ENCODE measurements at places on chromosomes 6 and 20.

DNA sequence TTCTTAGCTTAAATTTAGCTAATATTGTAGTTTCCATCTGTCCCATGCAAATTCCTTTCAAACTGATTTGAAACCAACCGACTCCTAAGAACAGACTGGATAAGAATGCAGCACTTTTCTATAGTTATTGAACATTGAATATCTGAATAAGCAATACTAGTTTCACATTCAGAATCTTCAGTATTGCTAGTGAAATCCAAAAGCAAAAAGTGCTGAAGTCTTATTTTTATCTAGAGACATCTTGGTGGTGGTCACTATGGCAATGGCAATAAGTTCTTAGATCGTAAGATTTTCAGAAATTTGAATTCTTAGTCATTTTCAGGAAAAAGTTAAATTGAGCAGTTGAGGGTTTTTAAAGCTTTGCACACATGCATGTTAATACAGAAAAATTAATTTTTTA, 2.7 kb downstream of the TFB1M start:
- no peak for DNase-seq

DNA sequence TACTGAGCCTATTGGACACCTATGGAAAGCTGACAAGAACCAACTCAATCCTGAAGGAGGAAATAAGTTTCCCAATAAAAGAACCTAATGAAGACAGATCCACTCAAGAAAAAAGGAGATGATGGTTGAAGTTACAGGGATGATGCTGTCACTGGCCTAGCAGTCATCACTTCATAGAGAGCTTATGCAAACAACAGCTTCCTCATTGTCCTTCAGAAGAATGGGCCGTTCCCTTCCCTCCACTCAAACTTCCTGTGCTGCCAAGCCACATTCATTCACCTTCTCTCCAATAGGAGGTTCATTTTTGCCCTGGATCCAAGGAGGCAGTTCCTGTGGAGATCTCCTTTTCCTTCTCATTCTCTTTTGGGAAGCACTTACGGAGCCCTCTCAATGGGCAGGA, 13.8 kb upstream of the PM20D2 start:
- DNase-seq, result no peak

DNA sequence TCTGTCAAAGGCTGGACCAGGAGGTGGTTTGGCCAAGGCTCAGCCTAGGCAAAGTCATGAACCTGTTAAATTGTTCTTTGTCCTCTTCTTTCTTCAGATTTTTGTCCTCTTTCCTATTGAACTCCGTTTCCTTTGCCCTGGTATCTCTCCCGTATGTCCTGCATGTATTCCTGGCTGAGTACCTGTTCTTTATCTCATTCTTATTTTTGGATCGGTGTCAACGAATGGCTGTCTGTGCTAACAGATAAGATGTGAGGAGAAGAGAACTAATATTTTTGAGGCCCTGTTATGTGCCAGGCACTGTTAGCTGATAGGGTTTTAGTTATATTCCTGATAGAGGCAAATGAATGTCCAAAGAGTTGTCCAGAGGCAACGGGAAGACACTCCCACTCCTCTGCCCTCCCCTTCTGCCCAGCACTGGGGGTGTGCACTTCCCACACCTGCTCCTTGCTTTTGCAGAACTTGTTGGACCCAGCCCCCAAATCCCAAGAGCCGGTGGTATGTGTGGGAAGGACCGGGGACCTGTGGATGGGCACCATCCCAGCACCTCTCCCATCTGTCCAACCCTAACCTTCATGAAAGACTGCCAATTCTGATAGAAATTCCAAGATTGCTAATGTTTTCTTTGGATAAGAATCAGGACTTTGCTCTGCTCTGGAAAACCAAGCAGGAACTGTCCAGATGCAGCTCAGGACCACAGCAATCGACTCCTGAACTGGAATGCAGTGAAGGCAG, 20.6 kb downstream of the MMP24OS start:
- DNase-seq, result no peak

DNA sequence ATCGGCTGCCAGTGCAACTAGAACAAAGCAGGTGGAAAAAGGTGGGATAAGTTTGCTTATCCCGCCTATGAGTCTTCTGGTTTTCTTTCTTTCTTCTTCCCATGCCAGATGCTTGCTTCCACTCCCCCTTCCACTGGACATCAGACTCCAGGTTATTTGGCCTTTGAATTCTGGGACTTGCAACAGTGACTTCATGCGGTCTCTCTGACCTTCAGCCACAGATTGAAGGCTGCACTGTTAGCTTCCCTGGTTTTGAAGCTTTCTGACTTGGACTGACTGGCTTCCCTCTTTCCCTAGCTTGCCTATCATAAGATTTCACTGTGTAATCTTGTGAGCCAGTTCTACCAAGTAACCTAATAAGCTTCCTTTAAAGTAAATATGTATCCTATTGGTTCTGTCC, 878.4 kb upstream of the GJE1 start:
- DNase-seq, result no peak

- DNase-seq, result no peak
These were observed 263.0 kb downstream of the CDC5L start for GRCh38 chr6:44650495-44650894.

GRCh38 chr20:5482791-5483190, 166.0 kb upstream of the PROKR2 start:
- no peak for DNase-seq

GRCh38 chr6:120026791-120027190, 677.2 kb upstream of the MAN1A1 start:
- no peak for DNase-seq

DNA sequence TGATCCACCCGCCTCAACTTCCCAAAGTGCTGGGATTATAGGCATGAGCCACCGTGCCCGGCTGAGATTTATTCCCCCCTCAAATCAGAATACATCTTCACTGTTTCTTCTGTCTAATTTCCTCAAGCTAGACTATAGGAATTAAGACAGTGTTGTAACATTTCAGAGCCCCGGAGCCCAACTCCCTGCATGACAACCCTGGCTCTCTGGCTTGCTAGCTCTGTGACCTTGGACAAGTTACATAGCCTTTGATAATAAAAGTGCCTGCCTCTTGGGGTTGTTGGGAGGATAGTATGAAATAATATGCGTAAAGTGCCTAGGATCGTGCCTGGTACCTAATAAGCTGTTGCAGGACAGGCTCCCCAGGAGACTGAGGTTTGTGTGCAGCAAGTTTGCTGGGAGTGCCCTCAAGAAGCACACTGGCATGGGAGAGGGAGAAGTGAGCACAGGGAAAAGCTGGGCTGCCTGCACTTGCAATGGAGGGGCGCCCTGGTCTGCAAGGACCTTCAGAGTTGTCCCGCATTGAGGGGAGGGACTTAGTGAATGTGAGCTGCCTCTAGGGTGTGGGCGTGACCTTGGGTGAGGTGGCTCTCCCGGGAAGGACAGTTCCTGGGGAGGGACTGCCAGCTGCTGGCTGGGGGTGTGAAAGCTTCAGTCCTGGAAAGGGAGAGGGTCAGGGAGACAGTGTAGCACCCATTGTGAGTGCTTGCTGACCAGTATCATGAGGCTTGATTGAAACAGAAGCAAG, 43.4 kb downstream of the TAF8 start:
- no peak for DNase-seq

- no peak for DNase-seq
These were observed 6.9 kb downstream of the RTN4IP1 start for GRCh38 chr6:106622412-106622811.

DNA sequence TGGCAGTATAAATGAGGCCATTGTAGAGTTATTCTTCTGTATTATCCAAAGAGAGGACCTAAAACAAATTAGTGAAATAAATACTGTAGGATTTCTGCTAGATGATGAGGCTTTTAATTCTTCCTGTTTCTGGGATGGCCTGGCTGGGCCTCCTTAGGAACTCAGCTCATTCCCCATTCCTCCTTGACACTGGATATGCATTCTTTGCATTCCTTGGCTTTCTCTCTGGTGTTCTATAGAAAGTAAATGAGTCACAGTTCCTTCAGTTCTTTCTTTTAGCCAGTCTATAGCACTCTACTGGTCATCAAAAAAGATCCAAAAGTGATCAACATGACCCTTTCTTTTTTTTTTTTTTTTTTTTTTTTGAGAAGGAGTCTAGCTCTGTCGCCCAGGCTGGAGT, 8.6 kb downstream of the OR10C1 start:
- DNase-seq, result no peak

DNA sequence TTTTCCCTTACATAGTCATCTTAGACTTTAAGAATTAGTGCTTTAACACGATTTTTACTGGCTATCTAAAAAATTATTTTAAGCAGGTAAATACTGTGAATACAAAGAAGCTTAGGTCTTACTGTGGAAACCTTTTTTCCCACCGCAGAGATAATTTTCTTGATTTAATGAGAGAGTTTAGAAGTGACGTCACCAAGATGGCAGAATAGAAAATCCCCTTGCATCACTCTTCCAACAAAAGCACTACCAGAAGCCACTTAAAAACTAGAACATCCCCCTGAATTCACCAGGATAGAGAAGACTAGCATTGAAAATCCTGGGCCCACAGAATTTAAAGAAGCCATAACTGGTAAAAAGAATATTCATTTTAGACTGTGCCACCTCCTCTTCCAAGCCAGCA, 375.4 kb upstream of the PTCHD4 start:
- DNase-seq, result no peak

- no peak for DNase-seq
These were observed 160.7 kb downstream of the FOXC1 start for GRCh38 chr6:1770435-1770843.

DNA sequence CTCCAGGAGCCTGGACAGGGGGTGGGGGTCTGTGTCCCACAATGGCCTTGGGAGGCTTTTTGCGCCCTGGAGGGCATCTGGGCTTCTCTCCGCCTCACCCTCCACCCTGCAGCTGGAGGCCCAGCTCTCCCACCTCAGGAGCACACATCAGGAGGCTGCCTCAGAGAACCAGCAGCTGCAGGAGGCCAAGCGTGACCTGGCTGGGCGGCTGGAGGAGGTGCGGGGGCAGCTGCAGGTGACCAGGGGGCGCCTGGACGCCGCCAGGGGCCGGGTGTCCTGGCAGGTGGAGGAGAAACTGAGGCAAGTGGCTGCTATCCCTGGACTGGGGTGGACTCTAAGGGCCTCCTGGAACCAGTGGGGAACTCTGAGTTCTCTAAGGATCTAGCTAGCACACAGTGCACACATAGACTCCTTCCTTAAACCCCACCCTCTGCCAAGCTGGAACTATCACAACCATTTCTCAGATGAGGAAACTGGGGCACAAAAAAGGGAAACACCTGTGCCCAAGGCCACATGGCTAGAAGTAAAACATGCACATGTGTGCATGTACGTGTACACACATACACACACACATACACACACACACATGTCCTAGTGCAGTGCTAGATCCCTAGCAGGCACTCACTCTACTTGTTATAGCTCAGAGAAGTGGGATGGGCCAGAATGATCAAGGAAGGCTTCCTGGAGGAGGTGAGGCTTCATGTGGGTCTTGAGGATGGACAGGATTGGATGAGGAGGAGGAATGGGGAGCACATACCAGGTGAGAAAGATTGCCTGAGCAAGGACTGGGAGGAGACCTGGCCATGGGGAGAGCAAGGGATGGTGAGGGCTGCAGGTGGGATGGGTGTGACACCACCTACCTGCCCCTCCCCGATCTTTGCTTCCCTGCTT, 22.9 kb downstream of the RAB44 start:
- DNase-seq, result no peak

GRCh38 chr6:36700831-36701230, 3.2 kb downstream of the RAB44 start:
- no peak for DNase-seq

GRCh38 chr6:167543602-167544497, 219.0 kb downstream of the TTLL2 start:
- no peak for DNase-seq

Data from liver (tissue), 10 donors.